Left lung (tissue), 14 donors: ENCODE measurements at places on chromosomes 6 and 20. TPM values are rescaled to one million over a fixed set of nuclear protein-coding genes. Genes with fewer than 3 reads are reported as not detected.

- DNase-seq = no peak
Measured at GRCh38 chr6:3484946-3485345, 28.1 kb upstream of the SLC22A23 start.

DNA sequence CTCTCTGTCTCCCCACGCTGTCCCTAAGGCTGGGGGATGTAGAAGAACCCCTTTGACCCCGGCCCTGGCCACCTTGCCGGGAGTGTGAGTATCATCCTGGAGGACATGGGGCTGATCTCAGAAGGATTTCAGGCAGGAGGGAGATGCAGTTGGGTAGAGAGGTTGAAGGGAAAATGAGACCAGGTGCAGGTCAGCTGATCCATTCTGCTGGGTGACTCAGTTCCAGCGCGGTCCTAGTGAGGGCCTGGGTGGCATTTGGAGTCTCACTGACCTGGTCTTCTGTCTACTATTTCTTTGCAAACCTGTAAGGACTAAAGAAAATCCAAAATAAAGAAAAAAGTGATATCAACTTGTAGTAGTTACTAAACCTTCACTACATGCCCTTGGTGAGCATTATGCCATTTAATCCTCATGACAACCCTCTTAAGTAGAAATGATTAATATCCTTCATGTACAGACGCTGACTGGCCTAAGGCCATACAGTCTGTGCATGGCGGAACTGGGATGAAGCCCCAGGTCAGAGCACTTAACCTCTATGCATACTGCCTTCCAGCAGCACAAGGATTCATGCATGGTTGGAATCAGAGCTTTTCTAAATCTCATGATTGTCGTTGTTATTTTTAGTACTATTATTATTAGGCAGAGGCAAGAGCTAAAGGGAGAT, 106.3 kb downstream of the ZDHHC14 start:
- DNase-seq = no peak

DNA sequence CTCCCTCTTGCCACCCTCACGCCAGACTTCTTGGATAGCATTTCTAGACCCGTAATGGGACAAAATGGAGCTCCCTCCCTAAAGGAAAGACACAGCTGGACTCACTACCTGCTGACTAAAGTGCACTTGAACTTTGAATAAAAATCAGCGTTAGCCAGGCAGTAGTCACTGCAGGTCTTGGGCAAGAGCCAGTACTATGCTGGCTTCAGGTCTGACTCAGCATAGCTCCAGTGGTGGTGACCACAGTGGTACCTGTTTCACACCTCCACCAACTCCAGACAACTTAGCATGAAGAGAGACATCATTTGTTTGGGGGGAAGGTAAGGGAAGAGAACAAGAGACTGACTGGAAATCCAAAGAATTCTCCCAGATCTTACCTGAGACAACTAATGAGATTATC, 906.8 kb downstream of the GRIK2 start:
- no peak for DNase-seq

- DNase-seq = peak; percentile 28
Measured at GRCh38 chr6:30411515-30412207, 66.7 kb downstream of the RPP21 start.

DNA sequence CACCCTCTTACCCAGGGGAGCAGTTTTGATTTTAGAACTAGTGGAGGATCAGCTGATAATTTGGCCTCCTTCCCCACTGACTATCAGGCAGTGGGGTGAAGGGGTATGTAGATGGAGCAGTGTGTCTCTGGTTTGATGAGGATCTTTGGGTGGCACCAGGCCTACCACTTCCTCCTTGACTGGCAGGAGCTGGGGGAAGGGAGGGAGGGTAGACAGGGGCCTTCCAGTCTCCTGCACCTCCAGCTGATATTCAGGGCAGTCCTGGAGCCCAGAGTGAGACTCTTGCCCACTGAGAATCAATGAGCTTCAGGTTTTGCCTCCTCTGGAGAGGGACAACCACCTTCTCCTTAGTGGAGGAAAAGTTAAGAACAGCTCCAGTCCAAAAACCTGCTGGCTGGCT, 3.2 kb downstream of the DEF6 start:
- DNase-seq = no peak

The MCCD1 gene
- 0.24 TPM for polyA plus RNA-seq

The RWDD2A gene
- 4.8 TPM for polyA plus RNA-seq
